CD4-positive, alpha-beta T cell treated with Interleukin-6 for 4 hours (primary cell): ENCODE measurements at places on chromosomes 4 and X.

DNA sequence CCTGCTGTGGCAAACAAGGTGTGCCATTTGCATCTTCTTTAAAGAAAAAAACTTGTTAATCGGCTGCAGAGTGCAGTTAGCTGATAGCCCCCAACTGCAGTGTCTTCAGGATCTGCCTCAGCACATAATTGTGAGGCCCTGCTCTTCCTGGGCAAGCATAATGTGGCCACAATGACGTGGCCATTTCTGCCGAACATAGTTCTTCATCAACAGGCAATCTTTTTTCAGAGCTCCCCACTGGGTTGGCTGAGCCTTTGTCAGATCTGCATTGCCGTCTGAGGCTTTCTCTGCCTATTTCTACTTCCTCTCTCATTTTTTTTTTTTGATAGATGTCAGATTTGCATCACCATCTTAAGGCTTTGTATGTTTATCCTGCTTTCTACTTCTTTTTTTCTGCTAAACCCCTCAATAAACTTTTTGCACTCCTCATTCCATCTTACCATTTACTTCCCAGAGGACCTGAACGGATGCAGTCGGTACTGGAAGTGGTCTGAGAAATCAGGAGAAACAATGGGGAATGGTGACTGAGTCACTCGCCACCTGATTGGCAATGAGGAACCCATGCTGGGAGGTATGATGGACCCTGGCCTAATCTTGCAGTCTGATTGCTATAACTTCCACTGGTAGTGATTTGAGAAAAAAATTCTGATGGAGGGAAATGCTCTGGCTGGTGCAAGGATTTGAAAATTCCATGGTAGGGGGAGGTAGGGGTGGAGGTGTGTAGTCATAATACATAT lies 21.2 kb upstream of the TAB3 start:
- DNase-seq = no peak

- no peak for DNase-seq
These were observed 287.7 kb downstream of the PCDH7 start for GRCh38 chr4:31007858-31008257.

- no peak for DNase-seq
These were observed 91.0 kb downstream of the AMMECR1 start for GRCh38 chrX:110226931-110227330.

DNA sequence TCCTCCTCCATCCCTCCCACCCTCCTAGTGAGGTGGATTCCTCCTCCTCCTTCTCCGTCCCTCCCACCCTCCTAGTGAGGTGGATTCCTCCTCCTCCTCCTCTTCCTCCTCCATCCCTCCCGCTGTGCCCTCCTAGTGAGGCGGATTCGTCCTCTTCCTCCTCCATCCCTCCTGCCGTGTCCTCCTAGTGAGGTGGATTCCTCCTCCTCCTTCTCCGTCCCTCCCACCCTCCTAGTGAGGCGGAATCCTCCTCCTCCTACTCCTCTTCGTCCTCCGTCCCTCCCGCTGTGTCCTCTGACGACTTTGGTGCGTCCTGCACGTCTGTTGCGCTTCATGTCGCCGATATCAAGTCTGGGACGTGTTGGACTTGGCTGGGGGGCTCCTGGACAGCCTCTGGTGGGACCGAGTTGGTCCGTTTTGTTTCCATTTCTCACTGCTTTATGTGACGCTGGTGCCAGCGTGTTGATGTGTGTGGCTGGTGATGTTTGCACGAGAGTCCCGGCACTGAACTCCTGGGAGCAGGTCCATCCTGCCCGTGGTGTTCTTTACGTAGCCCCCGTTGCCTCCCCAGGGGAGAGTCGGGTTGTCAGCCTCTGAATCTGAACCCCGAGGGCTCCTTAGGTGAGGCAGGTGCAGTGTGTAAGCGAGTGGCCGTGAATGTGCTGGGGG lies 5.4 kb downstream of the AKAP17A start:
- DNase-seq = no peak

GRCh38 chrX:41389311-41389888 lies 55.4 kb downstream of the DDX3X start:
- no peak for DNase-seq

GRCh38 chr4:173289353-173289727 lies 44.8 kb downstream of the HMGB2 start:
- DNase-seq = no peak

DNA sequence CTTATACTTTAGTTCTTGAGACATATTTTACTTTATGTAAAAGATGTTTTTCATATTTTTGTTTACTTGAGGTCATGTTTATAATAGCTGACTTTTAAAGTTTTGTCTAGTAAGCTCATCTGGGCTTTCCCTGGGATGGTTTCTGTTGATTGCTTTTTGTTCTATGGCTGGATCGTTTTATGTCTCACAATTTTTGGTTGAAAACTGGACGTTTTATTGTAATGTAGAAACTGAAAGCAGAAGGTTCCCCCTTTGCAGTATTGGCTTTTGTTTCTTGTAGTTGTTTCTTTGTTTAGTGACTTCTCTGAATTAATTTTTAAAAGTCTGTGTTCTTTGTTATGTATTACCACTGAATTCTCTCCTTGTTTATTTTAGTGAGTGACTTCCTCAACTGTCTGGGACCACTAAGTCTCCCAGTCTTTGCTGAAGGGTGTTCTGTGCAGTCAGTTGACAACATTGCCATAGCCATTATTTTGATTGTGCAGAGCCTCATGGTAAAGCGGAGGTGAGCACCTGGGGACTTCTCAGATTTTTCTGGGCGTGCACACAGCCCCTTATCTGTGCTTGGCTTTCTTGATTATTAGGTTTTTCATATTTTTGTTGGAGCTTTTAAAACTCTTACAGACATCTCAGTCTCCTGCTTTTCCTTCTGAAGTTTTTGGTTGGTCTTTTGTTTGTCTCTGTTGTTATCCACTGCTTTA lies 31.0 kb downstream of the KDM6A start:
- DNase-seq = no peak

DNA sequence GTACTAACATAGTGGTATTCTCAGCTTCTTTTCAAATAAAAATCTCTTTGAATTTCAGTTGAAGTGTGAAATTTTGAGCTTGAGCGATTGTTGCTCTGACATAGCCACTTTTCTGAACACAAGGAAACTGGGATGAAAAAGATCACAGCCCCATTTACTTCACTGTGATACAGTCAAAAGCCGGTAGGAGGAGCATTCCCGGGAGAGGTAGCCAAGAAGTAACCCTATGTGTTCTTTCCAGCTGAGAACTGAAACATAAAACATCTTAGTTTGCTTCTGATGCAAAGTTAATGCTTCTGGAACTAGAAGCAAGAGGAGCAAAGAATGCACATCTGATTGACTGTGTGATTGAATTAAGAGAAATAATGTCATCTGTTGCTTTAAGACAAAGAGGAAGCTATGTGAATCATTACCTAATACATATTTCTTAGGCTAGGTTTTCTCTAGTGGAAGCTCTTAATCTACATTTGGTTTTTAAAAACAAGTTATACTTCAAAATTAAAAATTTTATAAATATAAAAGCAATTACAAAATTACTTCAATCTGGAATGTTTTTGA lies 88.3 kb upstream of the UNC5C start:
- DNase-seq = no peak

DNA sequence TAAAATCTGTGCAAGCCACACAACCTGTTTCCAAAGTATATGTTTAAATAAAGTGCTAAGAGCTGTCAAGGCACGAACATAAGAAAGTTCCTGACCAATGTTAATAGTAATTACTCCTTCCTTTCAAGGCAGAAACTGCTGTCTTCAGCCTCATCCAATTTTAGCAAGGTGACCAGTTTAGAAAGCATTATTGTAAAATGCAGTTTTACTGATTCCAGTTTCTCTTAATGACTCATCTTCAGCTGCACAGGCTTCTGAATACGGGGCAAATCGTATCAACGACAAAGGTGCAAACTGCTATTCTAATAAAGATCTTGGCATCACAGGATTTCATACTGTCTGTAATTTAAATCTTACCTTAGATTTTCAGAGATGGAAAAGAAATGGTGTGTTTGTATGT lies 87.5 kb downstream of the PPP3CA start:
- DNase-seq = no peak

DNA sequence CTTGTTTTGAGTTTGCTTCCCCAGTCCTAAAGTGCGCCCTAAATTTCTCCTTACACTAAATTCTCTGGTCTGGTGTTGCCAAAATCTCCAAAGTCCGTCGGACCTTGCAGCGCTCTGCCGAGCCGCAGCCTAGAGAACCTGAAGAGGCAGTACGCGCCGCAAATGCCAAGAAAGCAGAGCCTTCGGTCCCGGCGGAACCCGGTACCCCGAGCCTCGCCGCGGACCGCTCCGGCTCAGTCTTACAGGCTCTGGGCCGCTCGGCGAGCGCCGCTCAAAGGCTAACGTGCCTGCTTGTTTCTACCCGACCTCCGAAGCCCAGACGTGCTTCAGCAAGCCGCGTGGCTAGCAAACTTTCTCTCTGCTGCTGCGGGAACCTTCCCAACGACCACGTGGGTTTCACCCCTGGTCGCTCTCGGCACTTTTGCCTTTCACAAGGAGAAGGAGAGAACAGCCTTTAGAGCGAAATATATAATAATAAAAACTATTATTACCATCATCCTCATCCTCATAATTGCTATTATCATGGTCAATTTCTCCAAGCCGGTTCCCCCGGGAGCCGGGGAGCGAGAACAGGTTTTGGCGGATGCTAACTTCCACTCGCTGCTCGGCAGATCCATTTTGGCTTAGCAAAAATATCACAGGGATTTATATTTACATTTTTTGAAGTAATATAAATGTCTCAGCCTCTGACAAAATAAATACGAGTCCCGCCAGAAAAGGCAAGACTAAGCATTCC lies 2.2 kb upstream of the HTR2C start:
- no peak for DNase-seq

- DNase-seq = peak; percentile 55
These were observed 708 bp downstream of the ARAP2 start for GRCh38 chr4:36243355-36244256.

DNA sequence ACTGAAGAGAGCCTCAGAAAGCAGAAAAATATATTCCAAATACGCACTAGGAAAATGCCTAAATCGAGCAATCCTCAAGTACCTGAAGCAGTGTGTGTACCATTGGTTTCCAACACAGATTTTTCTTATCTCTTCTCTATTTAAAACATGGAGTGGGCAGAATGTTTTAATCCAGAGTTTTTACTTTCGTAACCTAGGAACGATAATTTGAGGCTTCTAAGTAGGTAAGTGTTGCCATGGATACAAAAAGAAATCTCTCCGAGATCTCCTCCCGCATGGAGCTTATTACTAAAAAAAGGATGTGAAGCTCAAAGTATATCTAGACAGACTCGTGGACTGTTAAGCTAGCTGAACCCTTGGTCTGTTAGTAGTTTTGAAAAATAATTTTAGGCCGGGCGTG lies 23.0 kb upstream of the OTUD4 start:
- no peak for DNase-seq

DNA sequence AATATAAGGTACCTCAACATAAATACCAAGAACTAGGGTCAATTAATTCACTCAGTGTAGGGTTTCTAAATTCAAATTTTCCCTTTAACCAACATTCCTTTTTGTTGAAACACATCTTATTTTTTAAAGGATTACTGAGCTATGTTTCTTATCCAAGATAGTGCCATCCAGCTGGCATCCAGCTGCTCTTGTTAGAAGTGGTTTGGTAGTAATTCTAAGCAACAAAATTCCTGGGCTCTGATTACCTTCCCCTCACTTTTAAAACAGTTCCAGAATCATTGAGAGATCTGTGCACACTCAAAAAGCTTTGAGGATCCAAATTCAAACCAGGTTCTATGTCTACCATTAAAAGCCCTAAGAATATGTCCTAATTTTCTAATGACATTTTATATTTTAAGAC lies 583.7 kb downstream of the TRIML1 start:
- no peak for DNase-seq

GRCh38 chr4:472881-473569 lies 25.9 kb downstream of the ZNF721 start:
- DNase-seq = no peak

DNA sequence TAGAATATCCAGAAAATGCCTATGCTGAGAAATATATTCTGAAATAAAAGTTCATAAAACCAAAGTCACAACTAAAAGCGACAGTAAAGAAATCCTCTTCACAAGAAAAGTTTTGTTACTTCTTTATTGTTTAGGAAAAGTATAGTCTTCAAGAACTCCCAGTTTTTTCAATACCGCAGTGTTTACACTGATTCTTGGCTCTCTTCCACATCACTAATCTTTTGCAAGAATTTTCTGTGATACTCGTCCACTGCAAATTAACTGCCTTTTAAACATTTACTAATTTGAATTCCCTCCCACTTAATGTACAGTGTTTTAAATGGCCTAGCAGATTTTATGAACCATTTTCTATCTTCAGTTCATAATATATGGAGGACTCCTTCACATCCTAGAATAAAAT lies 65.1 kb downstream of the HPGDS start:
- DNase-seq = no peak

DNA sequence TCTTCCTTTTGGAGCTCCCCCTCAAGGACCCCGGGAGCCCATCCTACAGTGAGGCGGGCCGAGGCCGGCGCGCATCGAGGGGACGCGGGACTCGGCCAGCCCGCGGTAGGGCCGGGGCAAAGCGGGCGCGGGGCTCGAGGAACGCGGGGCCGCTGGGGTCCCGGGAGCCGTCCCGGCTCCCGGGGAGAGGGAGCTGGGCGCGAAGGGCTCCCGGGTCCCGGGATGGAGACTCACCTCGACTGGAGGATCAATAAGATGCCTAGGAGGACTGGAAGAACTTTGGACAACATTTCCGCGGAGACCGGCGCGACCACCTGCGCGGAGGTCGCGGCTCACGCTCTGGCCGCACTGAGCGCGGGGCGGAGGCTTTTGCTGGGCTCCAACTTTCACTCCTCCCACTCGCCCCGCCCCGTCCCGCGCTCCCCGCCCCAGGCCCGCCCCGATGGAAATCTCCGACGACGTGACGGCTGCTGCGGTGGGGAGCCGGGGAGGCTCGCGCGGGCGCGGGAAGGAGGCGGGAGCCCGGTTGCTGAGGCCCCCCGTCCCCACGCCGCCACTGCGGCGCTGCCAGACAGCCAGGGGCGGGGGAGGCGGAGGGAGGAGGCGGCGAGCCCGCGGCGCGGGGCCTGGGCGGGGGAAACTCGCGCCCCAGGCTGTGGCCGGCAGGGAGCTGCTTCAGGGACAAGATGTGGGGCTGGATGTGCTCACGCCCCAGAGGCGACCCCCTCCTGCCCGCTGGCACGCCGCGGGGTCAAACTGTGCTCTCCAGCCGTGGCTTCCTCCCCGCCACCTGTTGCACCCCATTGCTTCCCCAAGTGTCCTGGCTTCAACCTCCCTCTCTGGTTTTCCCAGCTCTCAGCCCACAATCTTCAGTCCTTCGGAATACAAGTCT lies at the start of gene GABRE:
TSS of gene GABRE (minus strand) at position 341 of the 892 bp plus-strand sequence. CDS start at position 290, 51 bp downstream.
- no peak for DNase-seq

DNA sequence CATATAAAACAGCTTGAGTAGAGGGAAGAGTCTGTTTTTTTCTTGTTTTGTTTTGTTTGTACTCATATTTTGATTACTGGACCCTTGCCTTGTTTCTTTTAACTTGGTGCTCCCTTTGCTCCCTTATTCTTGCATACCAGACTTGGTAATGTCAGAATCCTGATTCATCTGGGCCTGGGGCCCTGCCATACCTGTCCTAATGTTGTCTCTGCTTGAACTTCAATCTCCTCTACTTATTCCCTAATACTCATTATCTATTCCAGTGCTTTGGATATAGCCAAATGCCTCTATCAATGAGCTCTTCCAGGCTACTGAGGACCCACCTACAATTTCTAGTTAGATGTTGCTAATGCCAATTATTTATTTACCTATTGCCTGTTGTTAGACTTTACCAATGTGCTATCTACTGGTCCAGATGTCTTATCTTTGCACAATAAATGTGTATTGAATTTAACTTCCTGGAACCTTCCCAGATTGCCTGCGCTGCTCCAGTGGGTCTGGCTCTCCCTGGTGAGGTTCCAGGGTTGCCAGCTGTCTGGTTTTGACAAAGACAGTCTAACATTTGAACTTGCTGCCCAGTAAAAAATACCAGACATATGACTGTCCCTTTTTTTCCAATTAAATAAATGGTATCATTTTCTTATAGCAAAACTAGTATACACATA lies 64.4 kb upstream of the ACSL4 start:
- no peak for DNase-seq

- DNase-seq = peak; percentile 45
These were observed 53.6 kb upstream of the HPSE start for GRCh38 chr4:83388313-83388676.
